ENCODE measurements at places on chromosomes 1 and 21.

DNA sequence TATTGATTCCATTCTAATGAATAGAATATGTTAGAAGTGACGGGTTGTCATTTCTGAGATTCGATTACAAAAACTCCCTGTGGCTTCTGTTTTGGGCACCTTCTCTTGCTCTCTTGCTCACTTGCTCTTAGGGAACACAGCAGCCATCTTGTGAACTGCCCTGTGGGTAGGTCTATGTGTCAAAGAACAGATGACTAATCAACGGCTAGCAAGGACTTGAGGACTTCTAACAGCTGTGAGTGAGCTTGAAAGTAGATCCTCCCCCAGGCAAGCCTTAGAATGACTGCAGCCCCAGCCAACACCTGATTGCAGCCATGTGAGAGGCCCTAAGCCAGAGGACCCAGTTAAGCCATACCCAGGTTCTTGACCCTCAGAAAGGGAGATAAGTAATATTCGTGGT is 49.3 kb downstream of the AZIN2 start:
- DNase-seq: no peak

DNA sequence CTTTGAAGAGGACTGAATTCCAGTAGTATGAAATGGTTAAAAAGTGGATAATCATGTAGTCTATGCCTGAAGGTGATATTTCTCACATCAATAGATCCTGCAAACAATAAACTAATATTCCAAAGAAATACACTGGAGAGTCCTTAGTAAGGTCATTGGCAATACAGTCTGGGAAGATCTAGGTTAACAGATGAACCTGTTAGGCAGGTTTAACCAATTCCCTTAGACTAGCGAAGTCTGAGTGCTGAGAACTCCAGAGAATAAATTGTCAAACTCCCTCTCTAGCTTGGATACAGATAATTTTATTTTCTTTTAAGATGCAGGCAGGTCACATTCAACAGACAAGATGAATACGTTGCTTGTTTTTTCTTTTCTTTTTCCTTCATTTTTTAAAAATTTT is 2.4 kb downstream of the GPR157 start:
- no peak for DNase-seq

- no peak for DNase-seq
Measured at GRCh38 chr21:32710069-32710784, 17.6 kb downstream of the SYNJ1 start.

GRCh38 chr21:32499249-32500055 is 85.9 kb downstream of the TCP10L start:
- no peak for DNase-seq

GRCh38 chr1:225770561-225771248 is 6.9 kb upstream of the SRP9 start:
- no peak for DNase-seq

DNA sequence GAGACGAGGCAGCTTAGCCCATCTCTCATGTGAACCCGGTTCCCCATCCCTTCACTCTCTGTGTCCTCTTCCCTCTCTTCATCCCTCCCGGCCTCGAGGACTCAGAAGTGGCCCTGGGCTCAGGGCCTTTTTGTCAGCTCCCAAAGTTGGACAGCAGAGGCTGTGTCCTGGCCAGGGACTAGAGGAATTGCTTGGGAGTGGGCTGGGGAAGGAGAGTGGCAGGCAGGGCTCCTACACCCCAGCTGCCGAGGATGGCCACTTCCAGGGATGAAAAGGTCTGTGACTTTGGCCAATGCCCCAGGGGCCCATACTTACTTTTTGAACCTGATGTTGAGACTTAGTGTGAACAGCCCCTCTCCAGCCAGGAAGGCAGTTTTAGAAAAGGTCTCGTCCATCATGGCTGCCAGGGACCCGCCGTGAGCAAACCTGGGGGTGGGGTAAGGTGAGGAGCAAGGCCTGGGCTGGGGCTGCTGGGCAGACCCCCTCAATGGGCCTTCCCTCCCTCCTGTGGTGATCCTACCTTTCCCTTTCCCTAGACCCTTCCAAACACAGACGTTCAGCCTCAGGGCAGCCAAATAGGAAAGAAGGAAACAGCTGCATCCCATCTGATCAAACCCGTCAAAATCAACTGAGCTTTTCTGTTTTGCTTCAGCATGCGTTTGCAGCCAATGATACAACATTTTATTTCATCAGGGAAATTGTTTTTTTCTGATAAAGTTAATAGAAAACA is 5.5 kb downstream of the THEM5 start:
- DNase-seq: no peak

DNA sequence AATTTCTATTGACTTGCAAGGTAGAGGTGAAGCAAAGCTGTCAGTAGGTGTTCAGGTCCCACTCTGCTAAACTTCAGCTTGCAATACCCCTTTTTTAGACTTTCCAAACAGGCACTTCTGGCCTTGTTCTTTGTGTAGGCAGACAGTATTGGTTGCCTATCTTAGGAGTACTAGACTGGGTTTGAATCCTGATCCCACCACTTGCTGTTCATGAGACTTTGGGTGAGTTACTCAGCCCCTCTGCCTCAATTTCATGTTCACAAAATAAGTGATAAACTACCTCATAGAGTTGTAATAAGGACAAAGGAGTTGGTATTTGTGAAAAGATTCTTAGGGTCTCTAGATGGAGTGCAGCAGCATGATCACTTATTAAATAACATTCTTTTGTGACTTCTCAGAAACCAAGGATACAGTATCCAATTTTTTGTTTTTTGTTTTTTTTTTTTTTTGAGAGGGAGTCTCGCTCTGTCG is 5.2 kb downstream of the RCC1 start:
- no peak for DNase-seq

- DNase-seq: no peak
Measured at GRCh38 chr1:85411567-85412305, 53.2 kb downstream of the DDAH1 start.

GRCh38 chr1:77687519-77687906 is 5.1 kb upstream of the ZZZ3 start:
- DNase-seq: no peak

GRCh38 chr1:54027848-54028247 is 9.9 kb upstream of the LDLRAD1 start:
- DNase-seq: no peak

Data from stromal cell of bone marrow (primary cell).